ENCODE measurements at places on chromosomes 13 and 19.

DNA sequence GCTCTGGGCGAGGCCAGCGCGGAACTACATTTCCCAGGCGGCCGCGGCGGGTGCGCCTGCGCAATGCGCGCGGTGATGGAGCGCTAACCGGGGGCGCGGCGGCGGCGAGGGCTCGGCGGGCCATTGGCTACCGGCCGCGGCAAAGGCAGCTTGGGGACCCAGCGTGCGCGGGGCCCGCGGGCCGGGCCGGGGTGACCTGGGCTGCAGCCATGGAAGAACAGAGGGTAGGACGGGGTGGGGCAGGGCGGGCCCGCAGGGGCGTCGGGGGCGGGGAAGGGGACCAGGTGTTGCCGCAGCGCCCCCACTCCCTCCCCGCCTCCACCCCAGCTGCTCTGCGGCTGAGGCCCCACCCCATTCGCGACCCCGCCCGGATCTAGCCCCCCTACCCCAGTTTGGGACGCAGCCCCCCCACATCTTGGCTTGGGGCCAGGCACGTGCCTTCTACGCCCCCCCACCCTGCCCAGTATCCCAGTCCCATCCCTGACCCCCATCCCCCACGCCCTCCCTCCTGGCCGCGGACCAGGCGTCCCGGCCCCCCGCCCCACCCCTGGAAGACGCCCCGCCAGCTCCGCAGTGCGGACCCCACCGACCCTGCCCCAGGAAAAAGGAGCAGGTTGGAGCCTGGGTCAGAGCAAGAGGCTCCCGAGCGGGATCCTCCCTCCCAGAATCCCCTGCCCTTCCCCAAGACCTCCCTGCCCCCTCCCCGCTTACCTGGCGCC lies at the start of gene FSD1:
FSD1 (plus strand) TSS at position 61 of the 719 bp plus-strand sequence; CDS start at position 210, 149 bp downstream.
- peak; percentile 69 for DNase-seq

DNA sequence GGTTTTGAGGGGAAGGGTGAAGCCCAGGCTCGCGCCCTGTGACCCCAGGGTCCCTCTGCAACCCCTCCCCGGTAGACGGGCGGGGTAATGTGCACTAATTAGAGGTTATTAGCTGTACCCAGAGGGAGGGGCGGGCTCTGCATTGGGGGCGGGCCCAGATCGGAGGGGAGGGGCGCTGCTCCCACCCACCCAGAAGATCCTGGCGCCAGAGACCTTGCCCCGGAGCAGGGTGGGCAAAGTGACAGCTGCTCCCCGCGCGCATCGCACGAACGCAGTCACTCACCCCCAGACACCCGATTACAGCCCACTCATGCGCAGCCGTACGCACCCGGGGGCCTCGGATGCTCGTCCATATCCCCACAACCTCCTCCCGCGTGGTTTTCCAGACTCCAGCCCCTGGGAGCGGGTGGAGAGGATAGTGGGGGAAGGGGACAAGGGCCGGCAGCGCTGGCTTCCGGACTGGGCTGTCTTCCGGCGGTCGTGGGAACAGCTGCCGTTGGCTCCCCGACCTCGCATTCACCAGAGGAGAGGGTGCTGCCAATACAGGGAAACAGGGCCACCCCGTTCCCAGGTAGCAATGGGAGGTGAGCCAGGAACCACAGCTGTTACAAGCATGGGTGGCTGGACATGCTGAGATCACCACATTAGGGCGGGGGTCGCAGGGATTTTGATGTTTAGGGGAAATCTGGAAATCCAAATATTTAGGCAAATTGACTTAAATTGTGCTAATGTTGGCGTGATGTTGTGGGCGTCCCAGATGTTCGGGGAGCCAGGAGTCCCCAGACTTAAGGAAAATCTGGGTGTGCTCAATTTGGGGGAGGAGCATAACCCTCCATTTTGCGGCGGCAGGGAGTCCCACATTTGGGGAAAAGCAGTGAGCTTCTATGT lies 2.9 kb upstream of the HOOK2 start:
- DNase-seq, result no peak

DNA sequence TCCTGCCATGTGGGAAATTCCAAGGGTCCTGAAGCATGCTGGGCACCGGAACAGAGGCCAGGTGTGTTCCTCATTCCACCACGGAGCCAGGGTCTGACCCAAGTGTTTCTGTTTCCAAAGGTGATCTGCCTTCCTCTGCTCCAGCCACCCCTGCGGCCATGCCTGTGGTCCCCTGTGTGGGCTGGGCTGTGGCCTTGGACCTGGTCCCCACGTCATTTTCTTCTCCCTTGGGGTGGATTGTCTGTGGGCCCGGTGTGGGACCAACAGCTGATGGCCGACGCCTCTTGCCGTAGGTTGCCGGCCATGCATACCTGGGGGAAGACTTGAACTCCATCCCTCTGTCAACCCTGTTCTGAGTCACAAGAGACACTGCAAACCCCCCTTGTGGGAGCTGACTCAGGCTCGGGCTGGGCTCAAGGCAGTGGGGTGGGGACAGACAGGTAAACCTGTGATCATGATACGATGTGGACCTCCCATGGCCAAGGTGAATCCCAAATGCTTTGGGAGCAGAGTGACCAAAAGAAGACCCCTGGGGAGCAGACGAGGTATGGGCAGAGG lies 35.0 kb downstream of the ATP11A start:
- DNase-seq, result no peak

- DNase-seq, result no peak
Observed at GRCh38 chr13:64505336-64505910, 2724.7 kb downstream of the PCDH9 start.

- peak; percentile 44 for DNase-seq
Observed at GRCh38 chr13:39612023-39612637, 9.1 kb upstream of the LHFPL6 start.

DNA sequence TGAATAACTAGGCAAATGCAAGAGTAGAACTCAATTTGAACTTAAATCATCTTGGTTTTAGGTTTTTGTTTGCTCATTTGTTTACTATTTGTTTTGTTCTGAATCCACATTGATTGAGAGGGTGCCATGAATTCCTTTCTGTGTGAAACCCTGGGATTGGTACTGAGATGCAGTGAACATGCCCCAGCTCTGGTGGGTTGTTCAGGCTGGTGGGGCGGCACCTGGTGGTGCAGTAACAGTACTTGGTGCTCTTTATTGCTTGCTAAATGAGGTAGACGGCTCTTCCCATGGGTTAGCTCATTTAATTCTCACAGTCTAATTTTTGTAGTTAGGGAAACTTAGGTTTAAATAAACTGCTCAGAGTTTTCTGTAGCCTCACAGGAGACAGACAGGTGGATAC lies 48.4 kb downstream of the WASF3 start:
- DNase-seq, result no peak

DNA sequence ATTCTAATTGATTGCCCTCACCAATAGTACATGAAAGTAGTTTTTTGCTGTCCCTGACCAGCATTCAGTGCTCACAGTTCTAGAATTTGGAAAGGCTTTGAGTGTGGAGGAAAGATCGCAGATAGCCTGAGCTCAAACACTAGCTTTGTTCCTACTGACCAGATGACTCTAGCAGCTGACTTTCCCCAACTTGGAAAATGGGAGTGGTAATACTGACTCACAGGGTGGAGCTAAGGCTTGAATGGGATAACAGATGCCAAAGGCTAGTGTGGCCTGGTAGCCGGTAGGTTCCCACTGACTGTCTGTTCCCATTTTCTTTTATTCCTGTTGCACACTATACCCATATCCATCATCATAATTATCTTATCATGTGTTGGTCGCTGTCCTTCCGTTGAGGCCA lies 3.7 kb downstream of the ZSCAN22 start:
- DNase-seq, result no peak

GRCh38 chr19:2549701-2550191 lies 73.8 kb downstream of the GADD45B start:
- DNase-seq, result no peak

GRCh38 chr19:37778613-37779126 lies 716 bp downstream of the ZNF573 start:
- no peak for DNase-seq

DNA sequence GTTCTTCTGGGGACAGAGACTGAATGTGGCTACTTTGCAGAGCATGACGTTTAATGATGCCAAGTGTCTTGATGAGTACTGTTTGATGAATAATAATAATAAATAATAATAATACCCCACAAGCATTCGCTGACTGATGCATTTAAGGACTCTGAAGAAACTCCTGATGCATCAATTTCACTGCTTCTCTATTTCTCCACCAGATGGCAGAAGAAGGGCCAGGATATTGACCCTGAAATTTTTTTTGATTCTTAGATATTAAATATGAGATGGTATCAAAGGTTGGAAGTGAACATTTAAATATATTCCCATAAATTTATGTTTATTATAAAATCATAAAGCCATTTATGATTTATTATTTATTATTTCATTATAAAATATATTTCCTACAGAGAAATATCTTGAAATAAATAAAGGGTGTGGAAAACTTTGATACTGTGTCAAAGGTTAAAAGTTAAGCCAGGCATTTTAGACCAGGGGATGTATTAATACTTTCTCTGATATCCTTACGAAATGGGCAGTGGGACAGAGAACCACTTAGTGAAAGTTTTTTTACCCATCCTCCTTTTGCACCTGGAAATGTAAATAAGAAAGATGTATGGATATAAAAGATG lies 170.9 kb downstream of the LACC1 start:
- DNase-seq, result no peak

Data from stimulated activated CD4-positive, alpha-beta T cell treated with anti-CD3 and anti-CD28 coated beads, Interleukin-1b, Interleukin-23, amount 100 ng/mL, for 24 hours (primary cell).